ENCODE measurements at places on chromosomes 7 and 10.

DNA sequence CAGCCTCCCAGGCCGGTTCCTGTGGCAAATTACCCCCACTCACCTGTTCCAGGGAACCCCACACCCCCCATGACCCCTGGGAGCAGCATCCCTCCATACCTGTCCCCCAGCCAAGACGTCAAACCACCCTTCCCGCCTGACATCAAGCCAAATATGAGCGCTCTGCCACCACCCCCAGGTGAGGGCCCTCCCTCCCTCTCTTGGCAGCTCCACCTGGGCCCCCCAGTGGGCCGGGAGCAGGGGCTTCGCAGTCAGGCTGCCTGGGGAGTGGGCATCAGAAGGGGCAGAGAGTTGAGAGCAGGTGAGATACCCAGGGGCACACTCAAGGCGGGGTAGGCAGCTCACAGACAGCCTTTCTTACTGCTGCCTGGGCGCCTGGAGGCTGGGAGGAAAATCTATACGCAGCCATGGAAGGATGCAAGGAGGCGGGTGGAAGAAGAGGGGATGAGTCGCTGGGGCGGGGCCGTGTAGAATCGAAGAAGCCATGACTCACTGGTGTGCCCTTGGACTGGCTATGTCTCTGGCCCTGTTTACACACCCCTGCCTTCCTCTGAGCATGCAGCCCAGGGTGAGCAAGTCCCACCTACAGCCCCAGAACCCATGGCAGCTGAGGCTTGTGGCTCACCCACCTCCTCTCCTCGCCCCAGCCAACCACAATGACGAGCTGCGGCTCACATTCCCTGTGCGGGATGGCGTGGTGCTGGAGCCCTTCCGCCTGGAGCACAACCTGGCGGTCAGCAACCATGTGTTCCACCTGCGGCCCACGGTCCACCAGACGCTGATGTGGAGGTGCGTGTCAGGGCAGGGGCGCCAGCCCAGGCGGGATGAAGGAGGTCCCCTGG lies 48.6 kb upstream of the PPIF start:
- peaks cover 11% of the 10 kb centered on the region for H3K36me3 ChIP-seq
- no peak for DNase-seq
- H3K27ac ChIP-seq = no peak overlapping the region
- H3K4me1 ChIP-seq = no peaks in the 10 kb centered on the region

GRCh38 chr7:3991731-3992231 lies 690.3 kb upstream of the FOXK1 start:
- no peak for DNase-seq
- H3K27me3 ChIP-seq = no peaks in the 10 kb centered on the region
- no peaks in the 10 kb centered on the region for H3K36me3 ChIP-seq
- no peak overlapping the region for H3K4me3 ChIP-seq
- H3K4me1 ChIP-seq = no peaks in the 10 kb centered on the region

DNA sequence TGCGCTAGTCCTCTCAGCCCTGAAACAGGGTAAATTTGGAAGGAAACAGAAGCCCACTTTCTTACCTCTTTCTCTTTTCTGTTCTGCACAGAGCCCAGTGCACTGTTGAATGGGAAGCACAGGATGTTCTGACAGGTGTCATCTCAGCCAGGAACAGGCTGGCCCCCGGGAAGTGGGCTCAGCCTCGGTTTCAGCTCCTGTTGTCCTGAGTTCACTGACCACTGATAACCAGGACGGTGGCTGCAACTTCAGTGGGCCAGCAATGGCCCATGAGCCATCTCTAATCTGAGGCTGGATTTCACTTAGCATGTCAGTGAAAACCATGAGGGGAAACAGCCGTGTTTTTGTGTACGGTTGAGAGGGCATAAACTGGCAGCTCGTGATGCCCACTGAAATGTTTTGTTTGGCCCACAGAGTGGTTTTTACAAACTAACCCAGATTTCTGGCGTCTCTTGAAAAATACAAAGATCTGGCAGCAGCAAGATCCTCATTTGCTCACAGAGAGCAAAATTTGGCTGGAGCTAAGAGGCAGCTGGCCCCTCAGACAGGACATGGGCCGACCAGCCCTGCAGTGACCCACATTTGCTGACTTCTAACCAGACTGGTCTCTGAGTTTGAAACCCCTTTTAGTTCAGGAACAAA lies 455.9 kb downstream of the PAXIP1 start:
- no peaks in the 10 kb centered on the region for H3K27me3 ChIP-seq
- no peaks in the 10 kb centered on the region for H3K36me3 ChIP-seq
- no peak overlapping the region for H3K4me3 ChIP-seq
- no peak overlapping the region for H3K27ac ChIP-seq
- no peak for DNase-seq
- H3K4me1 ChIP-seq = no peaks in the 10 kb centered on the region

DNA sequence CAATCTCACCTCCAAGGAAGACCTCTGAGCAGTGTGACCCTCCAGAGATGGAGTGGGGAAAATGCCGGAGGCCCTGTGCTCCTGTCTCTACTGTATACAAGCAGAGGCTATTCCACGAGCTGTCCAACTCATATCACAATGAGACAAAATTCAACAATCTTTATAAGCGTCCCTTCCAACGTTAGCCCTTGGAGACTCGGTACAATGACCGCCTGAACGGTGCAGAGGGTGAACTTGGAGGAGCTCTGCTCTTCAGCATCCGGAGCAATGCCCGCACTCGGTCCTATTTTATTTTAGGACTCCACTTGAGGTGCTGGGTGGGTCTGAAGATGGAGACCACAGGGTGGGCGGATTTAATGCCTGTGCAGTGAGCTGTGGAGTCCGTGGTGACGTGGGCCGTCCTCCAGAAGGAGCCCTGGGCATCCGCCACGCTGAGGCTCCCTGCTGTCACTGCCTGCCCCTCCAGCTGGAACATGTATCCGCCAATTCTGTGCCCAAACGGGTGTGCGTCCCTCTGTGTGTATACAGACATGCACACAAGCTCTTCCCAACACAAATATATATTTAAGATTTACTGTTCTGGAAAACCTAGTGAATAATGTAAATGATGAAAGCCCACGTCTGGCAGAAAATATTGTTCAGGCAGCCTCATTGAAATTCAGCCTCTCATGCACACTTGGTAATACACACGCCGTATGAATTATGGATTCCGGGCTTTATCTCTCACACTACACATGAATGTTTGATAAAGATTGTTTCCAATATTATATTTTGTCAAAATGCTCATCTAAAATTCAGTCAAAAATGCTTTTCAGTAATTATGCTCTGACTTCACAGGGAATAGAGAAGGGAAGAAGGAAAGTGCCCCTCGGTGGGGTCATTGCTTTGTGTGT lies 239.9 kb upstream of the ZMIZ1 start:
- H3K36me3 ChIP-seq = no peaks in the 10 kb centered on the region
- no peaks in the 10 kb centered on the region for H3K27me3 ChIP-seq
- H3K4me3 ChIP-seq = no peak overlapping the region
- no peak for DNase-seq
- no peak overlapping the region for H3K27ac ChIP-seq

DNA sequence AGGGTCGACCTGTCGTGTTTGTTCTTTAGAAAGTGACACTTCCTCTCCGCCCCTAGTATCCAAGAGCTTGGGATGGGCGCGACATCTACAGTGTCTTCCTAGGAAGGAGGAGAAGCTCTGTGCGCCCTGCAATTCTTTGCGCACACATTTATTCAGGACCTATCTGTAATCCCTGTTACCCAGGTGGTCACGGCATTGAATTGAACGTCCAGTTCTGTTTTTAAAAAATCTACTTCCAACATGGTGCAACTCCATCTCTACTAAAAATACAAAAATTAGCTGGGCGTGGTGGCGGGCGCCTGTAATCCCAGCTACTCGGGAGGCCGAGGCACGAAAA lies 606 bp upstream of the LAMB1 start:
- peak overlapping the region; percentile 53 for H3K27ac ChIP-seq
- no peak for DNase-seq
- H3K4me1 ChIP-seq = no peaks in the 10 kb centered on the region
- H3K27me3 ChIP-seq = peaks cover 15% of the 10 kb centered on the region
- H3K4me3 ChIP-seq = no peak overlapping the region
